CD4-positive, alpha-beta T cell treated with Interleukin-21 for 1 hour (primary cell): ENCODE measurements at places on chromosomes 7 and 10.

- no peak for DNase-seq
Observed at GRCh38 chr7:7688310-7688709, 30.1 kb downstream of the RPA3 start.

GRCh38 chr10:18793951-18794350, 134.7 kb downstream of the ARL5B start:
- DNase-seq, result no peak

DNA sequence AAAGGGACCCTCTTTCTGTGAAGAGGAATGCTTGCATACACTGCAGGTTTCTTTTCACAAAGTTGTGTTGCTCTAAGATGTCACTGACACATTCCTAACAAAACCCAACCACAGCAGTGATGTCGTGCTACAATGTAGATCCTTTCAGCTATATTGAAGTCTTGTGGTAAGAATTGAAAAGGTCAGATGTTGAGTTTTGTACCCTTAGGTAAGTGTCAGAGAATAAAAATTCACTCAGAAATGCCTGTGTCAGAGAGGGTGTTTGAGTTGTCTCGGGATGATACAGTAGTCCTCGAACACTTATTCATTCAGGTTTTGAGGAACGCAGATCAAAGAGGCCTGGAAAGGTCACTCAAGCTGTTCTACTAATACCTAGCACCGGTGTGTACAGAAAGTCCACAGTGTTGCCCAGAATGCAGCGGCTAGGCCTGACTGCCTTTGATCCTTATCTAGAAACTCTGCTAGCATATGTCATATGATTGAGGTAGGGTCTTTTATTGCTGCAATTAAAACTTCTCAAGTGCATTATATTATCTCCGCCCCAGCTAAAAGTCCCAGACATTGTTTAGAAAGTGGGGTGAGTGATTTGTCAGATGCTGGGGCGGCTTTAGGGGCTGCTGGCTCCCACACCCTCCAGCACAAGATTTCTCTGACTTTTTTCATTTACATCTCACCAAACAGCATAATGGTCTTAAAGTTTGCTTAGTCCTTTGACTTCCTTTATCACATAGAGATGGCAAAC, 26.0 kb downstream of the RNF32 start:
- DNase-seq, result no peak

- DNase-seq, result no peak
Observed at GRCh38 chr10:47116445-47116844, 183.6 kb upstream of the GDF10 start.

GRCh38 chr10:100024748-100025147, 15.0 kb upstream of the DNMBP start:
- no peak for DNase-seq

- DNase-seq, result no peak
Observed at GRCh38 chr10:62109587-62110293, 158.9 kb downstream of the RTKN2 start.
